Renal cortex interstitium (tissue), 15 donors: ENCODE measurements at places on chromosomes 7 and 10. TPM values are rescaled to one million over a fixed set of nuclear protein-coding genes. Genes with fewer than 3 reads are reported as not detected.

IMMP2L gene
- polyA plus RNA-seq: 43.0 TPM

- DNase-seq: no peak
These were observed 4.4 kb upstream of the CLIP2 start for GRCh38 chr7:74284781-74285259.

CYP2C19 gene
- polyA plus RNA-seq: 0.07 TPM

DNA sequence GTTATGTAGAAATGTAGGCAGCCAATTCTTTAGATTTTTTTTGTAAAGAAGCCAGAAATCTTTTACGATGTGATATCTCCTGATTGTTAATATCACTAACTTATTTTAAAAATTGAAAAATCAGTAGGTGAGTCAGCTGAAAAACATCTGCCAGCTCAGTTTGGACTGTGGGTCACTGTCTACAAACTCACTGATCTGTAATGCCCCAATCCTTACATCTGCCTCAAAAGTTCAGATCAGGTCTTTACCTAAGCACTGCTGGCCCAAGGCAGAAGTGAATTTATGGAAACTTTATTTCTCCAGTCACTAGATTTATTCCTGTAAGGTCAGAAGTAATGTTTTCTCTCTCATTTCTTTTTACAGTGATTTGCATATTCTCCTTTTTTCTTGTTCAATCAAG, 31.0 kb upstream of the FAM13C start:
- DNase-seq: no peak

- DNase-seq: no peak
These were observed 65.3 kb upstream of the ARID5B start for GRCh38 chr10:61835946-61836887.

LRRTM3 gene
- 6.2 TPM for polyA plus RNA-seq

- no peak for DNase-seq
These were observed 44.2 kb downstream of the EGFR start for GRCh38 chr7:55063061-55063460.

SPDYE18 gene
- 0.26 TPM for polyA plus RNA-seq

- DNase-seq: no peak
These were observed 97.2 kb downstream of the JAZF1 start for GRCh38 chr7:28083164-28083997.
